Activated CD4-positive, alpha-beta T cell treated with anti-CD3 and anti-CD28 coated beads for 36 hours (primary cell): ENCODE measurements at places on chromosomes 13 and 19. TPM values are rescaled to one million over a fixed set of nuclear protein-coding genes. Genes with fewer than 3 reads are reported as not detected.

ICAM3 gene
- total RNA-seq = 122 TPM

CPT1C gene
- total RNA-seq = 1.6 TPM

PRTN3 gene
- not detected for total RNA-seq

POSTN gene
- total RNA-seq = not detected
